ENCODE measurements at places on chromosomes 7 and 10.
A peak's percentile ranks its signal among the peaks of the same experiment; 100 is the strongest.

GRCh38 chr10:129642427-129642826, 175.4 kb downstream of the MGMT start:
- H3K4me1 ChIP-seq: no peaks in the 10 kb centered on the region
- H3K4me3 ChIP-seq: no peak overlapping the region
- no peaks in the 10 kb centered on the region for H3K27me3 ChIP-seq

DNA sequence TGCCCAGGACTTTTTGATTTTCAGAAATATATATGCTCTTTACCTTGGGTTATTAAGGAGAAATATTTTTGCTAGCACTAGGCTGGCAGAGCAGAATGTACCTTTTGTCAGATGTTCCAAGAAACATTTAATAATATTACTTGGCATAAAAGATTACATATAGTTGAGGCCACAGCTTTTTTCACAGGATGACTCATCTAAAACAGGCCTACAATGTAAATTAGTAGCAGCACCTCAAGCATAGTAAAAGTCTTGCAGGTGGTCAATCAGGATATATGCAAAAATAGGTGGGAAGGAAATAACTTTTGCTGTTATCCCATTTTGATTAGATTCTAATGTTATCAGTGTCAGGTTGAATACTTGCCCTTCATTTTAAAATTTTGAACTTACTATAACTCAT, 14.9 kb upstream of the ITGB1 start:
- H3K36me3 ChIP-seq: no peaks in the 10 kb centered on the region
- H3K4me1 ChIP-seq: no peaks in the 10 kb centered on the region
- no peak overlapping the region for H3K4me3 ChIP-seq
- H3K27ac ChIP-seq: no peak overlapping the region

- H3K36me3 ChIP-seq: no peaks in the 10 kb centered on the region
- peaks cover 23% of the 10 kb centered on the region for H3K27me3 ChIP-seq
- peaks cover 25% of the 10 kb centered on the region for H3K4me1 ChIP-seq
- H3K27ac ChIP-seq: no peak within 1 kb of the TSS
- H3K4me3 ChIP-seq: peak within 1 kb of the TSS; percentile 81
Observed at GRCh38 chr7:128791121-128791971, at the start of gene CCDC136. Gene CCDC136 (plus strand): TSS chr7:128791968. CDS start chr7:128792412, 444 bp downstream.

DNA sequence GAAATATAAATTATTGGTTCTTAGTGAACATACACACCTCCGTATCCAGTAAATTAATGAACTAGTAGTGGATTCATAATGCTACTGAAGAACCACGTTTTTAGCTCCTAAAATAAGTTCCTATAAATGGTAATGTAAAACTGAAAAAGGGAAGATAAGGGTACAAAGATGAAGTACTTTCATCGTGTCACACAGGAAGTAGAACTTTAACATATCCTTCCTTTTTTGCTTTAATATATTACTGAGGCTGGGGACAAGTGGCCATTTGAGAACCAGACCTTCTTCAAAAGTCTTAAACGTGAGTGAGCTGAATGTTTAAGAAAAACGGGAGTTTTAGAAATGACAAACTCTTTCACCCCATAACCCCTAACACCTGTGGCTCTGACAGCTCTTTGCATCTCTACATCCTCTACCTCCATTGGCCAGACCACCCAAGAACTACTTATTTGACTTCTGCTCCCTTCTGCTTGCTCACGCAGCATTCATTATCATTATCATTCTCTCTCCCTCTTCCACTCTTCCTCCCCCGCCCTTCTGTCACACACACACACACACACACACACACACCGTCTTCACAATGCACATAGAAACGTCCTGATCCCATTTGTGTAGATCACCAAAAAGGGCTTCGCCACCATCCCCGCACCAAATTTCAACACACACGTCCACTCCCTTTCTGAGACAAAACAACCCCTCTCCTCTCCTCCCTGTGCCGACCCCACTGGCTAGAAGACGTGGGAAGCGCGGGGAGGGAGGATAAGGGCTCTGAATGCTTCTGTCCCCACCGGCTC, 677 bp downstream of the SKAP2 start:
- DNase-seq: peak; percentile 55
- H3K36me3 ChIP-seq: no peaks in the 10 kb centered on the region
- peaks cover 21% of the 10 kb centered on the region for H3K27me3 ChIP-seq
- peak overlapping the region; percentile 87 for H3K27ac ChIP-seq
- peaks cover 6% of the 10 kb centered on the region for H3K4me1 ChIP-seq

GRCh38 chr10:53253221-53253620, 480.6 kb upstream of the MBL2 start:
- no peaks in the 10 kb centered on the region for H3K27me3 ChIP-seq
- H3K4me3 ChIP-seq: no peak overlapping the region
- H3K4me1 ChIP-seq: no peaks in the 10 kb centered on the region
- no peak overlapping the region for H3K27ac ChIP-seq

DNA sequence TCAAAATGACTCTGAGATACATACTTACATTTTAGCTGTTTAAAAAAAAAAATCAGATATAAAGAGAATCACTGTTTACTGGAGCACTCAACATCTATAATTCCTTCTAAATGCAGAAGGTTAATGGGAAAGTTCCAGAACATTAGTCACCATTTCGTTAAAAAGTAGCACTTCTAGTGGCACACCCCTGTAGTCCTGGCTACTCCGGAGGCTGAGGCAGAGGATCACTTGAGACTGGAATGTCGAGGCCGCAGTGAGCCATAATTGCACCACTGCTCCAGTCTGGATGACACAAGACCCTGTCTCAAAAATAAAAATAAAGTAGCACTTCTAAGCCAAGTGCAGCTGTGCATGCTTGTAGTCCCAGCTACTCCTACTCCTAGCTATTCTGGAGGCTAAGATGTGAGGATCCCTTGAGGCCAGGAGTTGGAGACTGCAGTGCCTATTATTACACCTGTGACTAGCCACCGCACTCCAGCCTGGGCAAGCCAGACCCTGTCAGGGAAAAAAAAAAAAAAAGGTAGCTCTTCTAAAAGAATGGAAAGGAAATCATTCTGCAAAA, 2.2 kb downstream of the FGFBP3 start:
- H3K27me3 ChIP-seq: no peaks in the 10 kb centered on the region
- peak overlapping the region; percentile 9 for H3K4me3 ChIP-seq
- H3K4me1 ChIP-seq: peaks cover 7% of the 10 kb centered on the region
- no peak for DNase-seq
